ENCODE measurements at places on chromosomes 11 and 22.

- no peak for DNase-seq
These were observed 147.4 kb downstream of the BBOX1 start for GRCh38 chr11:27187848-27188621.

DNA sequence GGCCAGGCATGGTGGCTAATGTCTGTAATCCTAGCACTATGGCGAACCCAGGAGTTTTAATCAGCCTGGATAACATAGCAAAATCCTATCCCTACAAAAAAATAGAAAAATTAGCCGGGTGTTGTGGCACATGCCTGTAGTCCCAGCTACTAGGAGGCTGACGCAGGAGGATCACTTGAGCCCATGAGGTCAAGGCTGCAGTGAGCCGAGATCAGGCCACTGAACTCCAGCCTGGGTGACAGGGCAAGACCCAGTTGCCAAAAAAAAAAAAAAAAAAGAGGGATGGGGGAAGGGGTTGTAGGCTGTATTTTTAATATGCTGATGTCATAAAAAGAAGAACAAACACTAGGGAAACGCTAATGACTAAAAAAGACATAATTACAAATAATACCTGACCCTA is 12.1 kb downstream of the DDX6 start:
- no peak for DNase-seq

- DNase-seq, result no peak
These were observed 3.1 kb downstream of the BIK start for GRCh38 chr22:43113526-43114251.

DNA sequence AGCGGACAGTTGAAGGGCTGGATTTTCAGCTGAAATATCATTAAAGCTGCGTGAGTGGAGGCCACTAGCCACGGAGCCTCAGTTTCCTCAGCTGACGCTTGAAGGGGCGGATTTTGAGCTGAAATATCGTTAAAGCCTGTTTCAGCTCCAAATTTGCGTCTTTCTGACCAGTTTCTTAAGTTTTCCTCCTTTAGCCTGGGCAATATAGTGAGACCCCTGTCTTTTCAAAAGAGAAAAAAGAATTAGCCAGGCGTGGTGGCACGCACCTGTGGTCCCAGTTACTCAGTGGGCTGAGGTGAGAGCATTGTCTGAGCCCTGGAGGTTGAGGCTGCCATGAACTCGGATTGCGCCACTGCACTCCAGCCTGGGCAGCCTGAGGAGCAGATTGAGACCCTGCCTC is 3.7 kb downstream of the AP2A2 start:
- no peak for DNase-seq

GRCh38 chr22:37925330-37925729 is 19.2 kb downstream of the MICALL1 start:
- DNase-seq, result no peak
